T-helper 17 cell (primary cell): ENCODE measurements at places on chromosomes 12 and 14. TPM values are rescaled to one million over a fixed set of nuclear protein-coding genes. Genes with fewer than 3 reads are reported as not detected.

DNA sequence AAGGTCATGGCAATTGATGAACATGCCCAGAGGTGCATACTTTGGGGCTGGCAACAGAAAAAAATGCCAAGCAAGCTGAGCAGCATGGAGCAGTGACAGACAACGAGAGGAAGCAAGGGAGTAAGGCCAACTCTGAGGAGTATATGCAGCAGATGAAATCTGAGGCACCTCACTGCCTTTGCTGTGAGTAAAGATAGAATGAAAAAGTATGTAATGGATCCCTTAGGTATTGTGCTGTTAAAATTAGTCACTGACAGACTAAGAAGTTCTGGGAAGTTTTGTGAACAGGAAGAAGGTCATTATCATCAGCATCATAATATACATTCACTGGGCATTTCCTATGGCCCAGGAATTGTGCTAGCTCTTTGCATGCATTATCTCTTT, 269.9 kb downstream of the DUSP6 start:
- H3K4me1 ChIP-seq: peaks cover 2% of the 10 kb centered on the region
- no peak overlapping the region for H3K4me3 ChIP-seq
- H3K27me3 ChIP-seq: peaks cover 25% of the 10 kb centered on the region

The APOF gene
- not detected for total RNA-seq

GRCh38 chr14:77026166-77026929, 2.2 kb downstream of the IRF2BPL start:
- H3K27me3 ChIP-seq: no peaks in the 10 kb centered on the region
- peaks cover 36% of the 10 kb centered on the region for H3K4me1 ChIP-seq
- H3K36me3 ChIP-seq: peaks cover 3% of the 10 kb centered on the region
- no peak for DNase-seq
- peak overlapping the region; percentile 81 for H3K27ac ChIP-seq
- H3K4me3 ChIP-seq: peak overlapping the region; percentile 98

The ADAMTS20 gene
- not detected for total RNA-seq

GRCh38 chr14:75643985-75644384, 16.7 kb downstream of the ERG28 start:
- no peak overlapping the region for H3K27ac ChIP-seq
- DNase-seq: no peak
- H3K4me1 ChIP-seq: peaks cover 2% of the 10 kb centered on the region

The NPC2 gene
- 32.7 TPM for total RNA-seq

The TGM1 gene
- 3.4 TPM for total RNA-seq

The PCK2 gene
- 15.5 TPM for total RNA-seq

DNA sequence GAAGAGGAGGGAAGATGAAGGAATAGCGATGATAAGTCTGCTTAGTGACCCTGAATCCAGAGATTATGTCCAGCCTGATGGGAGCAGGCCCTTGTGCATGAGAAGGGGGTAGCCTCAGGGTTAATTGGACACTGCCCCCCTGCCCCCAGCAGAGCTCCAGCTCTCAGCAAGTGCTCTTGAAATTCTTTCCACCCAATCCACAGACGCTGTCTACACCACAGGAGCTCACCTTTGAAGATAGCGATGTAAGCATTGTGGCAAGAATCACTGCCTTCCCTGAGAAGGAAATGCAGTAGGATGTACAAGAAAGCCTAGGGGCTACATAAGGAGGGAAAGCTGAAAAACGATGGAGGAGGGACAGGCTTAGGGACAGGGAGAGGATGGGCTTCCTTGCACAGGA, 39.4 kb downstream of the CRACR2A start:
- H3K4me1 ChIP-seq: peaks cover 29% of the 10 kb centered on the region
- no peaks in the 10 kb centered on the region for H3K27me3 ChIP-seq

- H3K4me1 ChIP-seq: peaks cover 6% of the 10 kb centered on the region
- H3K27me3 ChIP-seq: no peaks in the 10 kb centered on the region
- DNase-seq: no peak
- H3K36me3 ChIP-seq: peaks cover 2% of the 10 kb centered on the region
- H3K4me3 ChIP-seq: no peak overlapping the region
- no peak overlapping the region for H3K27ac ChIP-seq
Observed at GRCh38 chr14:34338056-34338455, 124.0 kb downstream of the SPTSSA start.

DNA sequence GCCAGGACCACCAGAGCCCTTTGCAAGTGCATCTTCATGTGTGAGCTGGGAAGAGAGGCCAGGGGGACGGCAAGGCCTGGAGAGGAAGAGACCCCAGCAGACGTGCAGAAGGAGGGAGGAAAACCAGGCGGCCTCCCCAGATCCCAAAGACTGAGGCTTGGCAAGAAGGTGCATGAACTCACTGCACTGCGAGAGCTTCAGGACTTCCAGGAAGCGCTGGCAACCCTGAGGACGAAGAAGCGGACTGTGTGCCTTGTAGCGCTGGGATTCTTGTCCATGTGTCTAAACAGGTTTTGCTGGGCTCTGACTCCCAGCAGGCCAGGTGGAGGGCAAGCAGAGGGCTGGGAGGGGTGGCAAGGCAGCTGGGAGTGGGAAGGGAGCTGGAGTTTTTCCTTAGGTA, 939 bp downstream of the TGFB3 start:
- no peaks in the 10 kb centered on the region for H3K36me3 ChIP-seq
- DNase-seq: no peak
- peak overlapping the region; percentile 98 for H3K4me3 ChIP-seq
- peak overlapping the region; percentile 93 for H3K27ac ChIP-seq
- peaks cover 36% of the 10 kb centered on the region for H3K4me1 ChIP-seq

GRCh38 chr12:30826276-30826675, 71.5 kb upstream of the CAPRIN2 start:
- H3K4me3 ChIP-seq: no peak overlapping the region
- H3K27me3 ChIP-seq: peaks cover 80% of the 10 kb centered on the region
- no peak overlapping the region for H3K27ac ChIP-seq
- DNase-seq: no peak
- H3K36me3 ChIP-seq: peaks cover 4% of the 10 kb centered on the region

The SLC25A47 gene
- not detected for total RNA-seq

The SPRYD3 gene
- total RNA-seq: 29.6 TPM

GRCh38 chr12:58873496-58873895, 46.8 kb downstream of the LRIG3 start:
- no peaks in the 10 kb centered on the region for H3K36me3 ChIP-seq
- no peaks in the 10 kb centered on the region for H3K4me1 ChIP-seq
- no peak for DNase-seq
- H3K27me3 ChIP-seq: no peaks in the 10 kb centered on the region
- H3K4me3 ChIP-seq: no peak overlapping the region

- no peaks in the 10 kb centered on the region for H3K4me1 ChIP-seq
- no peaks in the 10 kb centered on the region for H3K36me3 ChIP-seq
- H3K4me3 ChIP-seq: no peak overlapping the region
- no peak overlapping the region for H3K27ac ChIP-seq
- no peak for DNase-seq
- peaks cover 5% of the 10 kb centered on the region for H3K27me3 ChIP-seq
Observed at GRCh38 chr12:126534495-126534894, 1469.3 kb downstream of the AACS start.

GRCh38 chr14:75542588-75543091, 20.4 kb downstream of the BATF start:
- no peaks in the 10 kb centered on the region for H3K27me3 ChIP-seq
- peak overlapping the region; percentile 98 for H3K27ac ChIP-seq
- peak; percentile 52 for DNase-seq
- peaks cover 6% of the 10 kb centered on the region for H3K36me3 ChIP-seq
- H3K4me3 ChIP-seq: peak overlapping the region; percentile 75

DNA sequence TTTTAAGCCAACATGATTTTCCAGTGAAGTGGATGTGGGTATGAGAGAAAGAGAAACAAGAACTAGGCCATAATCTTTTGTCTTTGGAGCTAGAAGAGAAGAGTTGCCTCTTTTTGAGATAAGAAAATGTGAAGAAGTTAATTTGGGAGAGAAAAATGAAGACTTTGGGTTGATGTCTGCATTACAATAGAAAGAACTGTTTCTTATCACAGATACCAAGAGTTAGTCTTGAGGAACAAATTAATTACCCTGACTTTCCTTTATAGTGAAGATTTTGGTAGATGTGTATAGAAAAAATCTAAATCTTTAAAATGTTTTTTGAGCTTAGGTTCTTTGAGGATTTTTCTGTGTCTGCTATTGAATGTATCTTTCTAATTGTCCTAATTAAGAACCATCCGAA, 4.2 kb downstream of the A2M start:
- H3K4me1 ChIP-seq: peaks cover 15% of the 10 kb centered on the region
- H3K27ac ChIP-seq: no peak overlapping the region
- no peak overlapping the region for H3K4me3 ChIP-seq
- DNase-seq: no peak
- H3K36me3 ChIP-seq: peaks cover 5% of the 10 kb centered on the region

DNA sequence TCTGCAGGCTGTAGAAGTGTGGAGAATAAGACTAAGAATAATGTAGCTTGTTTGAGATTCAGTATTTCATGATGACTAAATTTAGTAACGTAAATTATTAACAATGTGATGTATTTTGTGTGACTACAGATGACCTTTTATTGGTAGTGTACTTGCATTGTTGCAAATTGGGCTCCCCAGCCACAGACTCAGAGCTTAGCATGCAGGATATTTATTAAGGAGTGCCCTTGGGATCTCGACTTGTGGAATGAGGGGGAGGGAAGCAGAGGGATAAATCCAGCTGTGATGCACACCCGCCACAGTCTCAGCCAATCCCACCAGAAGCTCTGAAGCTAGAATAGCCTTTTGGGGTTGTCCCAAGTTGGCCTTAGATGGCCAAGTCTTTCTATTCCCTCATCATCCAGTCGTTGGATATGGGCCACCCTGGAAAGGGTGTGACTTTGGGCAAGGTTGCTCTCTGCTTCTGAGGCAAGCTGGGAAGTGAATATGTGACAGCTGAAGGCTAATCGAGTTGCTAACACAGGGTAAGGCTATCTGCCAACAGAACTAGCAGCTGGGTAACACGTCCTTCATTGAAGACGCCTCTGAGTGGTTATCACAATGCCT, 42.1 kb upstream of the USP44 start:
- H3K4me1 ChIP-seq: no peaks in the 10 kb centered on the region
- H3K27ac ChIP-seq: no peak overlapping the region
- H3K27me3 ChIP-seq: peaks cover 12% of the 10 kb centered on the region
- no peaks in the 10 kb centered on the region for H3K36me3 ChIP-seq
- H3K4me3 ChIP-seq: no peak overlapping the region

The LRRC10 gene
- total RNA-seq: not detected

GRCh38 chr14:93741556-93742230, 46.6 kb downstream of the PRIMA1 start:
- peaks cover 2% of the 10 kb centered on the region for H3K4me1 ChIP-seq
- no peak overlapping the region for H3K27ac ChIP-seq
- H3K36me3 ChIP-seq: no peaks in the 10 kb centered on the region

- H3K4me1 ChIP-seq: peaks cover 56% of the 10 kb centered on the region
- peaks cover 4% of the 10 kb centered on the region for H3K36me3 ChIP-seq
- DNase-seq: peak; percentile 33
- H3K27me3 ChIP-seq: no peaks in the 10 kb centered on the region
- H3K4me3 ChIP-seq: peak within 1 kb of the TSS; percentile 98
- peak within 1 kb of the TSS; percentile 98 for H3K27ac ChIP-seq
Observed at GRCh38 chr14:91113829-91114078, at the start of gene DGLUCY. DGLUCY (plus strand) TSS chr14:91114073; CDS start chr14:91160295, 46,222 bp downstream.

The CLEC4D gene
- total RNA-seq: 0.22 TPM

GRCh38 chr12:52010152-52010622, 3.4 kb downstream of the TAMALIN start:
- H3K36me3 ChIP-seq: no peaks in the 10 kb centered on the region
- no peak for DNase-seq
- H3K27me3 ChIP-seq: no peaks in the 10 kb centered on the region
- peaks cover 21% of the 10 kb centered on the region for H3K4me1 ChIP-seq
- no peak overlapping the region for H3K27ac ChIP-seq

The SYT10 gene
- total RNA-seq: not detected

The CSAD gene
- 57.2 TPM for total RNA-seq

GRCh38 chr12:118136559-118137003, 657 bp downstream of the PEBP1 start:
- DNase-seq: no peak
- H3K36me3 ChIP-seq: peaks cover 2% of the 10 kb centered on the region
- H3K4me1 ChIP-seq: peaks cover 25% of the 10 kb centered on the region
- no peaks in the 10 kb centered on the region for H3K27me3 ChIP-seq
- peak overlapping the region; percentile 95 for H3K4me3 ChIP-seq
- peak overlapping the region; percentile 93 for H3K27ac ChIP-seq

The LUM gene
- not detected for total RNA-seq

DNA sequence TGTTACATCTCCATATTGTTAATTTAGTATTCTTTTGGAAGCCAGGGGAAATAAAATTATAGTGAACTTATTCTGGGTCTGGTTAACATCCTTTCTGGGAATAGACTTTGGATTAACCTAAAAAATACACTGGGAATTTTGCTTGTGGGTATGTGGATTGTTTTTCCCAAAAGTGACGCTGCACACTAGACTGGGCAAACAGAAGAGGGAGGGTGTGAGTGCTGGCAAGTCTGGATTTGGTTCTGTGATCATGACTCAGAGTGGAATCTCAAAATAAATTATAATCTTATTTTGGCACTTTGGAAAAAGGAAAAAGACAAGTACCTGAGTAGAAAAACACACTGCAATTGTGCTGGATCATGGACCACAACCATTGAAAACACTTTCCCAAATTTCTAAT, 15.2 kb upstream of the LUM start:
- H3K4me1 ChIP-seq: no peaks in the 10 kb centered on the region
- H3K27me3 ChIP-seq: no peaks in the 10 kb centered on the region
- H3K4me3 ChIP-seq: no peak overlapping the region
- no peaks in the 10 kb centered on the region for H3K36me3 ChIP-seq

GRCh38 chr14:88519907-88520306, 34.9 kb downstream of the PTPN21 start:
- no peak for DNase-seq
- peaks cover 42% of the 10 kb centered on the region for H3K27me3 ChIP-seq
- peaks cover 5% of the 10 kb centered on the region for H3K36me3 ChIP-seq
- peaks cover 6% of the 10 kb centered on the region for H3K4me1 ChIP-seq
- H3K4me3 ChIP-seq: no peak overlapping the region

- H3K4me3 ChIP-seq: peak overlapping the region; percentile 33
- no peak overlapping the region for H3K27ac ChIP-seq
- H3K36me3 ChIP-seq: peaks cover 18% of the 10 kb centered on the region
- H3K4me1 ChIP-seq: peaks cover 22% of the 10 kb centered on the region
- no peak for DNase-seq
Observed at GRCh38 chr12:113472191-113473121, 785 bp upstream of the LHX5 start.

- H3K36me3 ChIP-seq: no peaks in the 10 kb centered on the region
- peaks cover 9% of the 10 kb centered on the region for H3K27me3 ChIP-seq
- H3K4me3 ChIP-seq: no peak overlapping the region
- no peak for DNase-seq
Observed at GRCh38 chr12:75991753-75992152, 39.8 kb downstream of the PHLDA1 start.

DNA sequence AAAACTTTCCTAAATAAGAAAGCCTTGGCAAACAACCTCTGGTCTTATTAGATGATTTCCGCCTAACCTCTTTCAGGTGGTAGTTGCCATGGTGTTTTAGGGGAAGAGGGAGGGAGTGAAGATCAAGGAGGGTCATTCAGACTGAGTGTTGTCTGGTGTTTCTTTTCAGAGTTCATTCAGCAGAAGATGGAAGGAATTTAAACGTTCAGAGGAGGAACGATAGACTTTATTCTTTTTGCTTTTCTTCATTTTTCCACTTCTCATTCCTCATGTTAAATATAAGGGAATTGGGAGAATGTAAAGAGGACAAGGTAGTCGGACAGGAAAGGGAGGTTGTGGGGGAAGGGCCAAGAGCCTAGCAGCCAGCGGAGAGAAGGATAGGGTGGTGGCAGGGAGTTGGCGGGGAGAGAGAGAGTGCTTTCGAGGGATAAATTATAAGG, 17.4 kb upstream of the SALL2 start:
- H3K4me1 ChIP-seq: no peaks in the 10 kb centered on the region
- H3K36me3 ChIP-seq: peaks cover 6% of the 10 kb centered on the region
- no peak overlapping the region for H3K27ac ChIP-seq
- peaks cover 34% of the 10 kb centered on the region for H3K27me3 ChIP-seq
